Central memory CD8-positive, alpha-beta T cell (primary cell): ENCODE measurements at places on chromosomes 12 and 14.

GRCh38 chr14:28879573-28879996, 113.0 kb downstream of the FOXG1 start:
- DNase-seq: no peak

DNA sequence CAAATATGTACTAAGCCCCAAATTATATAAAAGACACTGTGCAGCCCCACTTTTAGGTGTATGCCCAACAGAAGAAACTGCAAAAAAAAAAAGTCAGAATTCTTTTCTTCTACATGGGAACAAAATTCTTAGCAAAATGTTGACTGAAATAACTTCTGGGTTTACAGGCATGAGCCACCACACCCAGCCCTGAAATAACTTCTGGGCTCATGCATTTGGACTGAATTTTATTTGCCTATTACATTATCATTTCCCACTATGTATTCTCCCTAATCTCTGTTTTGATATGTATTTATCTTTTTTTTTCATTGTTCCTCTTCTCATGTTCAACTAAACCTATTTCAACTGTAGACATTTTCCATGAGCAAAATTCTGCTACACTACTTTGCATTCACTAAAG, 169.2 kb downstream of the GRIN2B start:
- no peak for DNase-seq

DNA sequence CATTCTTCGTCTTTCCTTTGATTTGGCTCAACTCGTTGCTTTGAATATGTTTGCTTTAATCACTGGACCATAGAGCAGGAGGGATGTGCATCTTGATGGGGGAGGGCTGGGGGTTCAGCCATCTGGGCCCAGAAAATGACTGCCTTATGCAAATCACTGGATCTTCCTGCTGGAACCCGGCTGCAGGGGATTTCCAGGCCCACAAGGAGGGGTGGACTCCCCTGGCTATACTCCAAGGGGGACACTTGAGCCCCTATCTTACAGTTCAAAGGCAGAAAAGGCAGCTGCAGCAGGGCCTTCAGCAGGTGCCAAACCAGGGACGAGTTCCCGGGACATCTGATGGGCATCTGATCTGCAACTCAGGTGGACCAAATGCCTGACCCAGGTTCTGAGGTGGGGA, 122.5 kb downstream of the DICER1 start:
- DNase-seq: no peak

DNA sequence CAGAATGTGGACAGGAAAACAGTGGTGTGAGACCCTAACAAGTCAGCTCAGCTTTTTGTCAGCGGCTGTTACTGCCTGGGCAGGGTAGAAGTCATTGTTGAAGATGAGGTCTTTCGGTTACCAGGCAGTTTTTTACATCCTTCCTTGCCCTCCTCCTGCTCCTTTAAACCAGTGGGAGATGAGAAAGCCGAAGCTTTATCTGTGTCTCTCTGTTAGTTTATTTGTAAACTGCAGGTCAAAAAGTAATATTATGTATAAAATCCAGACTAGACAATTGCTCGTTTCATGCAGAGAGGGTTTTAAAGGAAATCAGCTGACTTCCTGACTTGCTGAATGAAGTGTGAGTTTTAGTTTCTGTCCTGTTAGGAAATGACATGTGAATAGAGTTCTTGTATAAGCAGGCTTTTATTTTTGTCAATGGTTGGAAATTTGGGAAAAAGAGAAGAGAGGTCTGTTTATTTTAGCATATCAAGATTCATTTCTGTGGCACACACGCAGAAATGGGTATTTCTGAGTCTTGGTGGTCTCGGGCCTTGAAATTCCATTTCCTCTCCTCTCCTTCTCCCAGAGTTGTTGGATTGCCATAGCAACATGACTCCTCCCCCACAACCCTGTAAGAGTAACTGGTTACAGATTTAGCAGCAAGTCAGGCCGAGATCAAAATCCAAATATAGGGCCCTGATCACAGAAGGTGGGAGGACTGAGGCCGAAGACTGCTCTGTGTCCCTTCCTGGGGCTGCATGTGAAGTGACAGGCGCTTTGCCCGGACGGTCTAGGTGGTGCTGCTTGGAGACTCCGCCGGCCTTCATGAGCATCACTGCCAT, 60.8 kb downstream of the SAMD4A start:
- no peak for DNase-seq

DNA sequence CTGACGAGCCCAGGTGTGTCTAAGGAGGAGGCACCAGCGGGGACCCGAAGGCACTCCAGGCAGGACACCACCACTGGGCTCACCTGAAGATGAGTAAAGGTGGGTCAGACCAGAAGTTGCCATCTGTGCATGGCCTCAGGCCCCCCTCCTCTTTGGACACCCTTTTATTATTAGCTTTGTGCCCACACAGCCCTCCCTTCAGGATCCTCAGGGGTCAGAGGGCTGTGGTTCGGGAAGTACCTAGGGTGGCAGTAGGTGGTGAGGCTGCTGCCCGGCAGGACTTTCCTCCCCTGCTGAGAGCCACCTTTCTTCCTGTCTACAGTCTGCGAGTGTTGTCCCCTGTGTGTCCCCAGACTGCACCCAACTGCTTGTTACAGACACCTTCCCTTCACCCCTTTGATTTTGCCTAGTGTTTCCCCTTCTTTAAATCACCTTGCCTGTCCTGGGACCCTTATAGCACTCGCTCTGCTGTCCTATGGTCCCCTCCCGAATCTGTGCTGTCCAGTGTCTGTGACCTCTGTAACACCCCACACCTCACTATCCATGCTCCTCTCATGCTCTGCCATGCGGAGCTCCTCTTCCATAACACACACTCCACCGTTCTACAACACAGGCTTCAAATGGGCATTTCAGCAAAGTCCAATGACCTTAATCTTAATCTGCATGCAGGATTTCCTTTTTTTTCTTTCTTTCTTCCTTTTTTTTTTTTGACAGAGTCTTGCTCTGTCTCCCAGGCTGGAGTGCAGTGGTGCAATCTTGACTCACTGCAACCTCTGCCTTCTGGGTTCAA, 25.7 kb downstream of the SOAT2 start:
- DNase-seq: no peak

DNA sequence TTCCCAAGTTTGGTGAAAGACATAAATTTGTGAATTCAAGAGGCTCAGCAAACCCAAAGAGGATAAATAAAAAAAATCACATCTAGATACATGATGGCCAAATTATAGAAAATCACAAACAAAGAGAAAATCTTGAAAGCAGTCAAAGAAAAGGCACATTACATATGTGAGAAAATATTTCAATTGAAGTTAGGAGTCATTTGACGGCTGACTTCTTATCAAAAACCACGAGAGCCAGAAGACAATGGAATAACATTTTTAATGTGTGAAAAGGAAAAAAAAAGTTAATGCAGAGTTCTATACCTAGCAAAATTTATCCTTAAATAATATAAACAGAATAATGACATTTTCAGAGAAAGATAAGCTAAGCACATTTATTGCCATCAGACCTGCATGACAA, 307.0 kb downstream of the C12orf75 start:
- no peak for DNase-seq

- no peak for DNase-seq
Measured at GRCh38 chr14:56185992-56186391, 67.8 kb downstream of the PELI2 start.

- DNase-seq: no peak
Measured at GRCh38 chr12:1740161-1740948, 49.5 kb downstream of the ADIPOR2 start.

DNA sequence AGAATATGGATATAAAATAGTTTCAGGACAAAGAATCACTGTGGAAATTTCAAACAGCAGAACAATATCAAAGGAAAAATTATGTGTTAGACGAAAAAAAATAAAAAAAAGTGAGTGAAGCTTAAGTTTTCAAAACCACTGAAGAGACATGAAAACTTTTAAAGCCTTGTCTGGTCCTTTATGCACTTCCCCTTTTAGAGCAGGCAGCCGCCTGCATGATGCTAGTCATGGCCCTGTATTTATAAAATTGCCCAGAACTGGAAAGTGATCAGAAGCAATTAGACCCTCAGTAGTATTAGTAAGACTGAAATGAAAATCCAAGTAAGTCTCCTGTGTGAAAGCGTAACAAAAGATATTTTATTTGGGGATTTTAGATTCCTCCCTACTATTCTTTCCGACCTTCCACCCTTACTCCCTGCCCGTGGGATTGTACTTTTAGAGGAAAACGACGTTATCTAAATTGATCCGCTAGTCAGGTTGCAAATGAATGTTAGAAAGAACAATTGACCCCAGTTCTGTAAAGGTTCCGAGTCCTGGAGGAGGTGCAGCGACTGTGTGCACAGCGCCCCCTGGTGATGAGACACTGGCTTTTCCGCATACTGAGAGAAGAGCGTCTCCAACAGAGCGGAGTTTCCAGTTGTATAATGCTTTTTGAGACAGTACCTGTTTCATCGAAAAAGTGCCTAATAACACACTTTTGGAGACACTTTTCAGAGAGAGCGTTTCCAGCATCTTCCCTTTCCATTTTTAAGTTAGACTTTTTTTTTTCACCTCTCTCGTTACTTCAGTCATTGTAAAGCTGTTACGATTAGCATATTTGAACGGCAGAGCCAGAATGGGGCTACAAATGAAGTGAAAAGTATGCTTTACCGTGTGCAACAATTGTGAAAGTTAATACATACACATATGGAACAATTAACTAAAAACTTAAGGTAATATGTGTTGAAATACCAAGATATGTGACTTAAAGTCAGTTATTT, 12.4 kb downstream of the MGST1 start:
- no peak for DNase-seq

- DNase-seq: no peak
Measured at GRCh38 chr12:89943463-89943862, 234.8 kb upstream of the ATP2B1 start.

DNA sequence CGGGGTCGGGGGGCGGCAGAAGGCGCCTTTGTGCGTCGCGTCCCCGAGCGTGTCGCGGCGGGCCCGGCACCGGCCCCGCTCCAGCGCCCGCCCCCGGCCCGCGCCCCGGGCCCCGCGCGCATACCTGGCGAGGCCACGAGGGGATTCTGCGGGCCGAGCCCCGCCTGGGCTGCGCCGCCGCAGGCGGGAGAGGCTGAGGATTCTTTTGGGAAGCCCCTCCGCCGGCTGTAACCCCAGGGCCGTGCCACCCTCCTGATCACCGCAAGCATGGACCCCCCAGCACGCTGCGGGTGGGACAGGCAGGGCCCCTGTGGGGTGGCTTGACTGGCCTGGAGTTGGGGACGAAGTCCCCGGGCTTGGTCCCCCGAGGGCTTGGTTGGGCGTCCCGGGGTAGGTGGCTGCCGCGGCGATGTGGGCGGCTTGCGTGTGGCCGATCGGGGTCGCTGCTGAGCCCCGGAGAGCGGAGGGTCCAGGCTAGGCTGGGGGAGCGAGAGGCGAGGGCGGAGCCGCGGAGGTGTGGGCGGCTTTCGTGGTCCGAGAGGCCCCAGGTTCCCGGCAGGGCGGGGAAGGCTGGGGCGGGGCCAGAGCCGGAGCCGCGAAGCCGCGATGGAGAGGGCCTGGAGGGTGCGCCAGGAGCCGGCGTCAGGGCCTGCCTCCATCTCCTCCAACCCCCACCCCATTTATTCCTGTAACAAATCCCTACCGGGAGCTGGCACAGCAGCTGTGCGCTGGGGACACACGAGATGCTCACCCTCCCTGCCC, 28.4 kb upstream of the GPR132 start:
- peak; percentile 48 for DNase-seq

- no peak for DNase-seq
Measured at GRCh38 chr12:119319638-119320037, 14.9 kb upstream of the CCDC60 start.

DNA sequence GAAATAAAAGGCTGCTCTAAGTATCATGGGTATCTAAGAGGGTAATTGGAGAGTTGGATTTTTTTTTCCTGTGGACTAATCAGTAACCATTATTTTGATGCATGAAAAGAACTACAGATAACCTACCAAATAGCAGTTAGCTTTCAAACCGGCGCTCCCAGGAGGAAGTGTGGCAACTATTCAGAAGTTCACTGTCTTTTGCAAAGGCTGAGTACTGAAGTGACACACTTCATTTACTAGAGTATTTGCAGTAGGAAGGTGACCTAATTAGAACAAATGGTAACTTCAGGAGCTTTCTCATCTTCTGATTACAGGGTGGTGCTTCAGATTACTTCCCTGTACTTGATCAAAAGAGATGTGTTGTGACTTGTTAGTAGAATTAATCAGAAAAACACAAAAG, 87.7 kb downstream of the PELI2 start:
- no peak for DNase-seq

DNA sequence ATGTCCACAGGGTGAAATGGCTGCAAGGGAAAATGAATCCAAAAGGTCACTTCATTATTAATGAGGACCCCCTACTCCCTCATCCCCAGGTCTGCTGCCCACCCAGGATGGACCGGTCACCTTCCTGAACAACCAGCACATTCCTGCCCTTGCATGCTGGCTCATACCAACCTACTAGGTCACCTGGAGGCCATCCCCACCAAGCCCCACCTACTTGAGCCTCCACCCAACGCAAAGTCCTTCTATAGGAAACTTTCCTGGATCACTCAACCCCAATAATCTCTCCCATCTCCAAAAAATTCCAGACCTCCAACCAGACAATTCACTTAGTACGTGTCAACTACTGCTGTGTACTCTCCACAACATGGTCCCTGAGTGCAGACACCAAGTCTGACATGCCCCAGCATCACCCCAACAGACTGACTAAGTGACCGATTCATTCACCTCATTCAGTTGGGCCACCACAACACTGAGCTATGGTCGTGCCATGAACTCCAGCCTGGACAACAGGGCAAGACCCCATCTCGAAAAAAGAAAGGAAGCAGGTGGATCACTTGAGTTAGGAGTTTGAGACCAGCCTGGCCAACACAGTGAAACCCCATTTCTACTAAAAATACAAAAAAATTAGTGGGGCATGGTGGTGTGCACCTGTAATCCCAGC, 18.1 kb downstream of the CLMN start:
- no peak for DNase-seq

GRCh38 chr12:79059557-79059956, 195.0 kb downstream of the SYT1 start:
- no peak for DNase-seq

GRCh38 chr12:100433701-100434100, 40.0 kb upstream of the NR1H4 start:
- no peak for DNase-seq

DNA sequence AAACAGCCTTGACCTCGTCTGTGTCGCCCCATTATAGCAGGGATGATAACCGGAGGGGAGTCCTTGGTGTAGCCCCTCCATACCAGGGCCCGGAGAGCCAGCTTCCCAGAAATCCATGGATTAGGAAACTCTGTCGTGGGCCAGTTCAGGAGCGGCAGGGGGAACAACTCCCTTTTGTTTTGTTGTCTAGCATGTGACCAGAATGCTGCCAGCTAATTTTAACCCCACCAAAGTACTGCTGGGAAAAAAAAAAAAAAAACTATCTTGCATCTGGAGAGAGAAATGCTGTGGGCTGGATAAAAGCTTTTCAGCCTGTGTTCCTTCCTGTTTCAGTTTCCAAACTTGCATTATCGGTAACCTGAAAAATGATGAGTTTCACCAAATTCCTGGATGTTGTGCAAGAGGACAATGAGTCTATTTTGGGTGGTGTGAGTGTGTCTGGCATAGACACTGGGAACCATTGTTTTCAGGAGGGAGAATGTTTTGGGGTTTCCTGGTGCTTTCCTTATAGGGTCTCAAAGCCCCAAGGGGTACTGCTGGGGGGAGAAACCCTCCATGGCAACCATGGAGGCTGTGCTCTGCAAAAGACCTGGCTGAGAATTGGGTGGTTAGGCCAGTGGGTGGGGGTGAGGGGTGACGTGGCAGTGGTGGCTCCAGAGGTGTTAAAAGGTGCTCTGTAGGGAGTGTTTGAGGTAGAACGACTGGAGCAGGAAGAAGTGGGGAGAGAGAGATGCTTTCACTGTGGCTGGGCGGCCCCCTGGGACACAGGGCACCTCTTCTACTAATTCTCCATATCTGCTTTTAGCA, 14.9 kb upstream of the IRF2BPL start:
- DNase-seq: no peak
